ENCODE measurements at places on chromosomes 7 and 10.

DNA sequence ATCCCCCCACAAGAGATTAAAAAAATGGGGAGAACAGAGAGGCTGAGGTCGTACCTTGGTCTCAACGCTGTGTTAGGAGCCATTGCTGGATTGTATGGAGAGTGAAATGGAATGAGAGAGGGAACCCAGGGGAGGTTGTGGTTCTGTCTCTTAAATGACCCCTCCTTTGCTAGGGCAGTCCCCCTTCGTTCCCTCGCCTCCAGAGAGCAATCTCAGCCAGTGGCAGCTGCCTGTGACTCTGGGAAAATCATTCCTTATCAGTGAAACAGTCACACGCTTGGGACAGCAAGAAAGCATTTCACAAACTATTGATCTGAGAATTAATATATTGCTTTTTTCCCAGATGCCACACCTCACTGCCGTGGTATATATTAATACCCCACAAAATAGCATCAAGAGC lies 12.0 kb upstream of the CARD11 start:
- DNase-seq, result no peak

DNA sequence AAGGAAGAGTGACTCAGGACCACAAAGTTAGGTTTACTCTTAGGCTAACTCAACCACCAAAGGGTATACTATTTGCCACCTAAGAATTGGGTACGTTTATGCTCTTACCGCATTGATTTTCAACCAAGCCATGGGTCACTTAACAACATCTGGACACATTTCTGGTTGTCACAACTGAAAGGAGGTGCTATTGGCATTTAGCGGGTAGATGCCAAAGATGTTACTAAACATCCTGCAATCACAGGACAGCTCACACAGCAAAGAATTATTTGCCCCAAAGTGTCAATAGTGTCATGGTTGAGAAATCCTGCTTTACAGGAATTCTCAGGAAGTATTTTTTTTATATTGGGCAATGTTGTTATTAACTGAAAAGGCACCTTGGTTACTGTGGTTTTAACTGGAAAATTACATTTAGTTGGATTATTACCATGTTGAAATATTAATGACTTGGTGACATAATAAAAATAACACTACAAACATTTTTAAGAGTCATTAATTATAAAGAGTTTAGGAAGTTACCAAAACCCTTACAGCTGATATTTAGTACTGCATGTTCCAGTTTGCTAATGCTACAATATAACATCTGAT lies 185.0 kb upstream of the TMEM196 start:
- no peak for DNase-seq

- no peak for DNase-seq
Measured at GRCh38 chr7:23691320-23691719, 11.3 kb downstream of the FAM221A start.

- DNase-seq, result no peak
Measured at GRCh38 chr7:116862951-116863670, 724 bp downstream of the CAPZA2 start.

- DNase-seq, result no peak
Measured at GRCh38 chr10:69061305-69062161, 26.4 kb upstream of the SRGN start.

DNA sequence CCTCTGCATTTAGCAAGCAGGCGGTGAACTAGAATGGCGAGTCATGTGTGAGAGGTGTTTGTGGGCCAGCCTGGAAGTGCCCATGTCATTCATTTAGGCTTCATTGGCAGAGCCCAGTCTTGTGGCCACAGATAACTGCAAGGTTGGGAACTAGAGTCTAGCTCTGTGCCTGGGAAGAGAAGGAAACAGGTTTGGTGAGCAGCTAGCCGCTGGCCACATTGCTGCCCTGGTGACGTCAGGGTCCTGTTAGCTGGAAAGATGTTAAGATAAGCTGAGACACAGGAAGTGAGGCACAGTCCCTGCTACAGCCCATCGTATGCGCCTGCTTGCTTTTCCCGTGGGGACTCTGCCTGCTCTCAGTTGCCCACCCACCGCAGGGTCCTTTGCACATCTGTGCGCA lies 185.5 kb downstream of the CAMK1D start:
- DNase-seq, result no peak

DNA sequence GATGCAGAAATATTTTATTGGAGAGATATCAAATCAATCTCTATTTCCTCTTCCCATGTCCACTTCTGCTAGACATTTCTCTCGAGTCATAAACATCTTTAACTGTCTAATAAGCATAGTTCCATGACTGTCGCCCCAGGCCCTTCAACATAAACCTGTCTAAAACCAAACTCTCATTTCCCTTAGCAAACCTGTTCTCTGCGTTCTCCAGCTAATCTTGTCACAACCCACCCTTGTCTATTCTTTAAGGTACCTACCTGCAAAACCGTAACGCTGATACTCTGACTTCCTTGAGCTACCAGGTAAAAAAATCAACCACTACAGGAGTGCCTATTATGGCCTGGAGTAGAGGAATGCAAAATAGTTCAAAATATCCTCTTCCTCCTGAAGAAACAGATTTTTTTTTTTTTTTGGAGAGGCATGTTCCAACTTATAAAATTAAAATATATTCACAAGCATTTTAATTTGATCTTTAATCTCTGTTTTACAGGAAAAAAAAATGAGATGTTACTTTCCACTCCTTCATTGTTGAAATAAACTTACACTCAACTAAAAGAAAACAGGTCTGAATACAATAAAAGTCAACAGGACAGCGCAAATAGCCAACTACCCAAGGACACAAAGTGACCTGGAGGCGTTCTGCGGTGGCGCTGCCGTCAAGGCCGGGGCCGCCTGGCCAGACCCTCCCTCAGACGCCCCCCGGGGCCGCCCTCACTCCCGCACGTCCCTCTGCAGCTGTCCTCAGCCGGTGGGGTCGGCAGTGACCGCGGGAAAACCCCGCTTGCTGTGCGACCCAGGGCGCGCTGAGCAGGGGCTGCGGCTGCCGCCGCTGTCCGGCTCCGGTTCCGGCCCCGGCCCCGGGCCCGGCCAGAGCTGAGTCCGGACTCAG lies 765 bp downstream of the SLC25A40 start:
- peak; percentile 6 for DNase-seq

GRCh38 chr7:128934361-128935341 lies 3.1 kb upstream of the IRF5 start:
- DNase-seq, result no peak

GRCh38 chr7:82789883-82790609 lies 346.5 kb upstream of the CACNA2D1 start:
- DNase-seq, result no peak

DNA sequence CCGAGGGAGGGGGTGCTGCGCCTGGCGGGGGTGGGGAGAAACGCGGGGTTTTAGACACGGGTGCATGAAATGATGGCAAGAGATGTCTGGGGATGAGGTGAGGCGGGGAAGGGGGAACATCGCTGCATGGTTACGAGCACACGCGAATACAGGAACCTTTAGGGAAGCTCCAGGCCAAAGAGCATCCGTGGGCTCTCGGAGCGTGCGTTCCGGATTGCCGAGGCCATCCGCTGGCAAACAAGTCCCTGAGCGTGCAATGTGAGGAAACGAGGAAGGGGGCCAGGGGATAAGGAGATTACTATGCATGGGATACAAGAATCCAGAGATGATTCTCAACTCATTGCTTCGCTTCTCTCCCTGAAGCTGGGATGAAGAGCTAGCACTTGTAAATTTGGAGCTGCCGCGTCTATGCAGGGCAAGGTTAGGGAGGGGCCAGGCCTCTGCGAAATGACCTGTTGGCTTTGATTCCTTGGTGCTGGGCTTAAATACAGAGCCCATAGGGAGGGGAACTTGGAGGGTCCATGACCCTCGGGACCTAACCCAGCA lies 520 bp upstream of the WNT2 start:
- DNase-seq, result no peak

DNA sequence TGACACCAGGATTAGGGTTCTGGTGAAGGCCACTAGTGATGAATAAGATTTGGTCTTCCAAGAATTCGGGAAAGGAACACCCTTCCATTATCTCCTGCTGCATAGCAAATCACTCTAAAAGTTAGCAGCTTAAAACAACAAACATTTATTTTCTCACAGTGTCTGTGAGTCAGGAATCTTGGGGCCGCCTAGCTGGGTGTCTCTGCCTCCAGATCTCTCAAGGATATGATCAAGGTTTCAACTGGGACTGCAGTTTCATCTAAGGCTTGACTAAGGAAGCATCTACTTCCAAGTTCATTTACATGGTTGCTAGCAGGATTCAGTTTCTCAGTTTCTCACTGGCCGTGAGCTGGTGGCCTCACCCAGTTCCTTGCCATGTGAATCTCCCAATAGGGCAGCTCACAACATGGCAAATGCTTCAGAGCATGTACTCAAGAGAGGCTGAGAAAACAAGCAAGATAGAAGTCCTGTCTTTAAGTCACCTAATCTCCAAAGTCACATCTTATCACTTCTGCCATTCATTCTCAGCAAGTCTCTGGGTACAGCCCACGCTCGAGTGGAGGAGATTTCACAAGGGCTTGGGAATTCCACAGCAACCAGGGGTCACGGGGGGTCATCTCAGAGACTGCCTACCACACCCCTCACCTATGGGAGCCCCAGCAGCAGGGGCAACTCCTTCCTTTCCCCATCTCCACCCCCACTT lies 26.8 kb downstream of the TLX1 start:
- DNase-seq, result no peak

DNA sequence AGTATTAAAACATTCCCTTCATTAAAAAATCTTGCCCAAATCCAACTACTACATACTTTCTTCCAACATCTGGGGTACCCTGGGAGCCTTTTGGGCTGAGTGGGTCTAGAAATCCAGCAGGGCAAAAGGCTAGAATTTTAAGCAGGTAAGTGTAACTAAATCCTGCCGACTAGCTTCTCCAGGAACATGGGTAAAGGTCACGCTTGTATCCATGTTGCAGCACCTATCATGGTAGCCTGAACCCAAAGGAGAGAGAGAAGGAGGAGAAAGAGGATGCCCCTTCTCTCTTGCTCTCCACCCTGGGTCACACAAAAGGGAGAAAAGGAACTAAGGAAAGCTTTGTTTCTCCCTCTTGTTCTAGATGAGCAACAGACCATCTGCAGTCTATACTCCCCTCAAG lies 53.3 kb downstream of the ZNF680 start:
- DNase-seq, result no peak

DNA sequence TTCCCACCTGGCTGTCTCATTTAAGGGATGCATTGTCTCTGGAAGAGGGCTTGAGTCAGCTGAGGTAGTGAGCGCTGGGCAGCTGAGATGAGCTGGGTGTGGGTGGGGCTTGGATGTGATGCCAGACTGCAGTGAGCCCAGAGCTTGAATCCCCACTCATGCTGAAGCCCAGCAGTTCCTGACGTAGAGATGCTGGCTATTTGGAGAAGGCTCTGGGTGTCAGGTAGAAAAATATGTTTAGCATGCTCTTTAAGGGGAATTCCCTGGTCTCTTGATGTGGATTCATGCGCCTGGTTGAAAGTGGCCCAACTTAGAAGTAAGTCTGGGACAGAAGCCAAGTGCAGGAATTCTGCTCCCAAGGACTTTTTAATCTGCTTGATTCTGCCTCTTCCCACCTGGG lies 241.5 kb upstream of the IGFBP3 start:
- DNase-seq, result no peak

DNA sequence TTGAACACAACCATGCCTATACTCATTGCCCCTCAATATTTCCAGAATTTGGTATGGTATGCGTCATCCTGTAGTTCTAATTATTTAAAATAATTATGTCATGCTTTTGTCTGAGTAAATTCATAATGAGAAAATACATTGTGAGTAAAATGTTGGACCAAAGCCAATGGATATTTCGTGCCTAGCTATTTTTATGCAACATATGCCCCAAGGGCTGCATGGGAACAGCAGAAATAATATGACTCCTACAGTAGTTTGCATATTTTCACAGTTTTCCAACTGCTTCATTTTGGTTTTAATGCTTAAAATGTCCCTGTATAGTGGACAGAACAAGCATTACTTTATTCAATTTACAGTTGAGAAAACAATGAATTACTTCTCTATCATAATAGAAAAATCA lies 1115.6 kb upstream of the GHITM start:
- DNase-seq, result no peak

DNA sequence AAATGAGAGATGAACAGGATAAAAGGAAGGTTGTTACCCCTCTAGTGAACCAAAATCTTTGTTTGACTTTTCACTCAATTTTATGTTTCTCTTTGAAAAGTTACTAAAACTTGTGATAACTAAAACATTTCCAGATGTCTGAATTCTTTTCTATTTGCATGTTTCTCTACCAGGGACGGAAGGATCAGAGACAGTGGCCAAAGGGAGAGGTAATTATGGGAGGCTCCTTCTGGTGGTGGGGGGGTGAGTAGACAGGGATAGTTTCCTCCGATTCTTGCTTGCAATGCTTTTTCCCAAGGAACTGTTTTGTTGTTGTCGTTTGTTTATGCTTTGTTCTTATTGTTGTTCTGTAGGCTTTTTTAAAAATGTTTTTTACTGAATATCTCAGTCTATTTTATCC lies 374.8 kb downstream of the INHBA start:
- no peak for DNase-seq

GRCh38 chr7:55438085-55438756 lies 73.1 kb downstream of the LANCL2 start:
- DNase-seq, result no peak

- DNase-seq, result no peak
Measured at GRCh38 chr7:98474558-98474957, 73.7 kb upstream of the BAIAP2L1 start.

DNA sequence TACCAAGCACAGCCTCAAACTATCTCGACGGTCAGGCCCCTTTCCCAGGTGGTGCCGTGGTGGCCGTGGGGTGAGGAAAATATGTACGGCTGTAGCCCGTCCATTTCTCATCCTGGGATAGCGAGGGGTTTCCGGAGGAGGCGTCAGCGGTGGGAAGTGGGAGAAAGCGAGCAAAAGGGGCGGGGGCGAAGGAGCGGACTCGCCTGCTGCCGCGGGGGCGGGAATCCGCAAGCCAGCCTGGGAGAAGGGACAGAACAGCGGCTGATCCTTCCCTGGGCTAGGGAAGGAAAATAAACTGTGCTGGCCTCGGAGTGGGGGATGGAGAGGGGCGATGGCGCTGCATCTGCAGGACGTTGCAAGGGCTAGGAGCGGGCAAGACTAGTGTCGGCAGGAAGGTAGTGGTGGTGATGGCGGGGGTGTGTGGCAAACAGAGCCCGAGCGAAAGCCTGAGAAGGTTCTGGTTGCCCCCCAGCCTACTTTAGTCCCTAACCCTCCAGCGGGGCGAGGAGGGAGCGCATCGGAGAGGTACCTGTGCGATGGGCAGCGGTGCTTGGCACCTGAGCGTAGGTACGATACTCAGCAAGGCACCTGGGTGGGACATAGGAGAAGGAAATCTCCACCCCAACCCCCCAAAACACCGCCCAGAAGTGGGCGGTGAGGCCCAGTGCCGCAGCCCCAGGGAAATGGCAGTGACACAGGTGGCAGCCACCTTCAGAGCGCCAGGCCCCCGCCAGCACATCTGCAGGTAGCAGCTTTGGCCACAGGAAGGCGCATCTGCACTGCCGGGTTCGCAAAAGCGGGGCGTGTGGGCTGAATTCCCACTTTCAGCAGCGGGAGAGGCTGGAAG lies 49.9 kb upstream of the STEAP1B start:
- no peak for DNase-seq
